ENCODE measurements at places on chromosomes 16 and 17.

DNA sequence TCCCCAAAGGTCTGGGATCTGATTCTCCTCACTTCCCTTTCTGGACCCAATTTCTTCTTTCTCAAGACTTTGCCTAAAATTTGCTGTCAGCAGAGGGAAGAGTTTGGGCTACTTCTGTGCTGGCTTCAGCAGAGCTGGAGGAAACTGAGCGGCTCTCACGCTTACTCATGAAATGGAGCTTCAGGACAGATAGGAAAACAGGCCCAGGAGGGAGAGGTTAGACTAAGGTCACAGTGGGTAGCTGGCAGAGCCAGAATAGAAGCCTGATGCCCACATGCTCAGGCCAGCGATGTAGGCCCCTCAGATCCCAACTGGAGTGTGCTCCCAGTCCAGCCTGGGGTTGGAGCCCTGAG lies 593 bp downstream of the SLC38A7 start:
- DNase-seq, result peak; percentile 20

DNA sequence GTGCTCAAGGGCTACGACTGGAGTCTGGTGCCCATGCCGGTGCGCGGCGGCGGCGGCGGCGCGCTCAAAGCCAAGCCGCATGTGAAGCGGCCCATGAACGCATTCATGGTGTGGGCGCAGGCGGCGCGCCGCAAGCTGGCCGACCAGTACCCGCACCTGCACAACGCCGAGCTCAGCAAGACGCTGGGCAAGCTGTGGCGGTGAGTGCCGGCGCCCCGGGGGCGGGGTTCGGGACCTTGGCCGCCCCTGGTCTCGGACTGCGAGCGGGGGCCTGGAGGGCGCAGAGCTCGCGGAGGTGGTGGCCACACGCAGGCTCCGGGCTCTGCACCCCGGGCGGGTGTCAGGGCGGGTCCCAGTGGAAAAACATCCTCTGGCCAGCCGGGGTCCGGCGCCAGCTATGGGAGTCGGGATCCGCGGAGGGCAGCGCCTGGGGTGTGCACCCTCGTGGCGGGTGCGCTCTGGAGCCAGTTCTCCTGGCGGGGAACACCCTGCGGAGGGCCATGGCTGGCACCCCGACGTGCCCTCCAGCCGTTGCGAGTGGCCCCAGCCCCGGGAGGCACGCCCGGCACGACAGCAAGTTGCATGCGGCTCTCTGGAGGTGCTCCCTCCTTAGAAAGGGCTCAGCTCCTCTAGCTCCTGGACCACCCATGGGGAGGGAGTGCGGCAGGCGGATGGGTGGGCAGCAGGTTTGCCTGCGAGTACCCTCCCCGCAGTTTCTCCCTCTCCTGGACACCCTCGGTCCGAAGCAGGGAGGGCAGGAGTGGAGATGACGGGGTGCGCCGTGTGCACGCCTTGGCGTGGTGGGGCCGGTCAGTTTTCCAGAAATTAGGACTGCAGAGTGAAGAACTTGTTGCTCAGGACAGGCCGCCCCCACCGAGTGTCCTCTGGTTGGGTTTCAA lies 824 bp downstream of the SOX8 start:
- DNase-seq, result no peak

- DNase-seq, result no peak
Measured at GRCh38 chr16:27701381-27701780, 151.4 kb downstream of the KATNIP start.

DNA sequence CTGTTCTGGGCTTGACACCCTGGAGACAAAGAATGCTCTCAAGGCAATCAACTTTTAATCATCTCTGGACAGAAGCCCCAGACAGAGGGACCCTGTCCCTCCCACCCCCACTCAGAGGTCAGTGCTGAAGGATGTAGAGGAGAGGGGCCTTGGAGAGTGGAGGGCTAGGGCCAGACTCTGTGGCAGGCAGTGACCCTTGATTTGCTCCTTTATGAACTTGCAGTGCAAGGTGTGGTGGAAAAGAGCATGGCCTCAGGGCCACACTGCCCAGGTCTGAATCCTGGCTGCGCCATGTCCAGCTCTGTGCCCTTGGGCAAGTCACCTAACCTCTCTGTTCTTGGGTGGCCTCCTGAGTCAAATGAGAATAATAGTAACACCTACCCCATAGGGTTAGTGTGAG lies 134.3 kb downstream of the TMEM132E start:
- no peak for DNase-seq

- DNase-seq, result peak; percentile 74
Measured at GRCh38 chr16:86375364-86375763, 135.0 kb upstream of the FOXF1 start.

- peak; percentile 48 for DNase-seq
Measured at GRCh38 chr17:57665128-57665527, 80.0 kb downstream of the CCDC182 start.

DNA sequence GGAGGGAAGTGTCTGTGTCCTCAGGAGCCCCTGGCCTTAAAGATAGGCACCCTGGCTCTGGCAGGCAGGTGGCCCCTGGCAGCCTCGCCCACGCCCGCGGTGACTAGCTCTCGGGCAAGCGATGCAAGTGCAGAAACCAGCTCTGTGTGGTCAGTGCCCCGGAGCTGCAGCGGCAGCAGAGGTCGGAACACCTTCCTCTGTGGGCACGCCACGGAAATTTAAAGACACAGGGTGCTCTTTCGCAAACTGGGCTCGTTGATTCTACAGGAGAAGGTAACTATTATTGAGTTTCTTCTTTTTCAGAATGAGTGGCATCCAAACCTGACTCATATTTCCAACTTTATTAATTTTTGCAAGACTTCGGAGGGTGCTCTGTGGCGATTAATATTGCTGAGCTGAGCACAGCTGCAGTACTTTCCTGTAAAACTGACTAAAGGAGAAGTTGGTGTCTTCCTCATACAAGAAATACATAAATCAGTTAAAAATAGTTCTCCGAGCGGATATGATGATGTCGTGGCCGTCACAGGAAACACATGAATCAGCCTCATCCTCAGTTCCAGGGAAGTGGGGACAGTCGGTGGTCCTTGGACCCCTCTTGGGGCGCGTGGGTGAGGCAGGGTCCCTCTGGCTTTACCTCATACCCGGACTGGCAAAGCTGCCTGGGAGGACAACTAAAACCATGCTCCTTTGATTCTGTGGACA lies 120.2 kb downstream of the METRNL start:
- DNase-seq, result no peak

DNA sequence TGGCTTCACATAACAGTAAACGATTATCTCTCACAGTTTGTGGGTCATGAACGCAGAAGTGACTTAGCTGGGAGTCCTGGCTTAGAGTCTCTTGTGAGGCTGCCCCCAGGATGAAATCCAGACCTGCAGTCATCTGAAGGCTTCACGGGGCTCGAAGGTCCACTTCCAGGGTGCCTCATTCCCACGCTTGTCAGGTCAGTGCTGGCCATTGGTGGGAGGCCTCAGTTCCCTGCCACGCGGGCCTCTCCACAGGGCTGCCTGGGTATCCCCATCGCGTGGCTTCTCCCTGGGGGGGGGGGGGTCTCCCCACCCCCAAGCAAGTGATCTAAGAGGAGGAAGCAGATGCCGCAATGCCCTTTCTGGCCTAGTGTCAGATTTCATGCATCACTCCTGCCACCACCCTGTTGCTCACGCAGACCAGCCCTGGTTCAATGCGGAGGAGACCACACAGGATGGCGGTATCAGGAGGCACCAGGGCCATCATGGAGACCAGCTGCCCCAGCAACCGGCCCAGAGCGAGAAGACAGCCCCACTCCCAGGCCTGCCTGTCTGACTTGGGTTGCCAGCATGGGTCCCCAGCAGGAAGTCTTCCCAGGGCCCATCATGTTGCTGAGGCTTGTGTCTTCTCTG lies 77.3 kb upstream of the CDH5 start:
- no peak for DNase-seq

- no peak for DNase-seq
Measured at GRCh38 chr17:73683771-73684170, 39.5 kb upstream of the SDK2 start.

DNA sequence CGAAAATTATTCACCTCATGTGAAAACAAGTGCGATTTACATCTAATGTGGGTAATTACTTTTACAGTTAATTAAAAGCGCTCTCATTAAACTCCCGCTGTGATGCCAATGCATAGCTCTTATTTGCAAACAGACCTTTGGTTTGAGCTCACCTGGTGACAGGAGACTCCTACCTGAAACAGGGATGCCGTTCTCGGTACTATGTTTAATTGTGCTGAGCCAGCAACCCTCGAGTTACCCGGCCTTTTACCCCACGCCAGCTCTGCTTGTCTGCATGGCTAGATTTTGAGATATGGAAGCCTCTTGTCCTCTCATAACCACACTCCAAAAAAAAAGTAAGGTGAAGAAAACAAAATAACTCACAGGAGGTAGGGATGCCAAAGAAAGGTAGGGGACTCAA lies 690.4 kb upstream of the RBFOX1 start:
- no peak for DNase-seq

DNA sequence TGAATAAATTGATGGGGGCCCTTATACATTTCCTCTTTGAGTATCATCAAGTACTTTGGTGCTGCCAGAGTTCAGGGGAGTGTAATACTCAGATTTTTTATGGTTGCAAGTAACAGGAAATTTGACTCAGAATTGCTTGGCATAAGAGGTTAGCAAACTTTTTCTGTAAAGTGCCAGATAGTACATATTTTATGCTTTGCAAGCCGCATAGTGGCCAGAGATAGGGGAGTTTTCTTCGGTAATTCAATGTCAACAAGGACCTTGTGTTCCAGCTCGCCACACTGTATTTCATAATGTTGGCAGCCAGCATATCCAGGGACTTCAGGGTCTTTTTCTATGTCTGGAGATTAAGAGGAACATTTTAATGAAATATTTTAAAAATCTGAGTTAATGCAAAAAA lies 51.0 kb upstream of the MARCHF10 start:
- peak; percentile 47 for DNase-seq

DNA sequence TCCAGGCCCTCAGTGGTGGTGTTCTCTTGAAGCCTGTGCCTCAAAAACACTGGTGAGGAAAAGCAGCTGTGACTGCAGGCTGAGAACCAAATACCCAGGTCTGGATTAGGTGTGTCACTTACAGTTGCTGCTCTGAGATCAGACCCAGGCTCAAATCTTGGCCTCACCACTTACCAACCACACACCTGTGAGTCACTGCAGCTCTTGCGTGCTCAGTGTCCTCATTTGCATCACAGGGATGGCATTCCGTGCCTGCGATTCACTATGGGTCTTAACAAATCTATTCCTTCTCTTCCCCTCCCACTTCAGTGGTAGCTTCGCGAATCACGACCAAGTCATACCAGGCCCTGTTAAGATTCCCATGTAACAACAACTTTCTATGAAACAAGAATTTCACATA lies 233.4 kb upstream of the HSBP1 start:
- DNase-seq, result peak; percentile 49

GRCh38 chr17:62910277-62910676 lies 55.8 kb upstream of the TANC2 start:
- DNase-seq, result no peak

GRCh38 chr16:89915303-89916232 lies 3.1 kb upstream of the MC1R start:
- no peak for DNase-seq

DNA sequence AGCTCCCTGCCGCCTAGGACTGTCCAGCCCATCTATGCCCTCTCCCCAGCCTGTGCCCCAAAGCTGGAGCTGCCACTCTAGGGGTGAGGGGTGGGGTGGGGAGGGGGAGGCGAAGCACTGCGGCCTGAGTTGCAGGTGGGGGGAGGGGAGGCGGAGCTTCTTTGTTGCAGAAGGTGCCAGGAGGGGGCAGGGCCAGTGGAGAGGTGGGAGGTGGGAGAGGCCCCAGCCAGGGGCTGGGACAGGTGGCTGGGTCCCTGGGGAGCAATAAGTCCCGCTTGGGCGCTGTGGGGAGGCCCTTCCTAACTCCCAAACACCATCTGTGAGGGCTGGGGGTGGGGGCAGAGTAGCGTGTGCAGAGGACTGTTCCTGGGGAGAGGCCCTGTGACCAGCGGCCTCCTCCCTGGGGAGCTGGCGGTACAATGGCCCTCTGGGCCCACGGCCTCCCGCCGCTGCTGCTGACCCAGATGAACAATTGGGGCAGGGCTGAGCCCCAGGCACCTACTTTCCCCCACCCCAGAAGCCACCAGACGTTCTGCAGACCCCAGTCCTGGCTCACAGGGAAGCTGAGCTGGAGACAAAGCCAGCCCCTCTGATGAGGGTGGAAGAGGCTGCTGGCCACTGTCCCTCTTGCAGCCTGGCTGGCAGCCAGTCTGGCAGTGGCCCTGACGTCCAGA lies 2.2 kb upstream of the NTN3 start:
- DNase-seq, result no peak

DNA sequence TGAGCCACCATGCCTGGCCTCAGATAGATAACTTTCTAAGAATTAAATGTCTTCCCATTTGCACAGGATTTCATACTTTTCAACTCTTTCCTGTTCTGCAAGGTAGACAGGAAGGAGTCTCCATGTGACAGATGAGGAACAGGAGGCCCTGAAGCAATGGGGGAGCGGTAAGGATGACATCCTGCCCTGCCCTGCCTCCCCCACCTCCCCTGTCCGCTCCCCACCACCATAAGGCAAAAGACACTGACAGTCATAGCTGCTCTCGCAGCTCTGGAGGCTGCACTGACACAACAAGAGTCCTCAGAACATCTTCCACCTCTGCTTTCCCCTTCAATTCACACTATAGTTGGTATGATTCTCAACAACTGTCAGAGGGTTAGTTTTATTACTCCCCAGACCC lies 9.7 kb downstream of the CENPV start:
- DNase-seq, result no peak

DNA sequence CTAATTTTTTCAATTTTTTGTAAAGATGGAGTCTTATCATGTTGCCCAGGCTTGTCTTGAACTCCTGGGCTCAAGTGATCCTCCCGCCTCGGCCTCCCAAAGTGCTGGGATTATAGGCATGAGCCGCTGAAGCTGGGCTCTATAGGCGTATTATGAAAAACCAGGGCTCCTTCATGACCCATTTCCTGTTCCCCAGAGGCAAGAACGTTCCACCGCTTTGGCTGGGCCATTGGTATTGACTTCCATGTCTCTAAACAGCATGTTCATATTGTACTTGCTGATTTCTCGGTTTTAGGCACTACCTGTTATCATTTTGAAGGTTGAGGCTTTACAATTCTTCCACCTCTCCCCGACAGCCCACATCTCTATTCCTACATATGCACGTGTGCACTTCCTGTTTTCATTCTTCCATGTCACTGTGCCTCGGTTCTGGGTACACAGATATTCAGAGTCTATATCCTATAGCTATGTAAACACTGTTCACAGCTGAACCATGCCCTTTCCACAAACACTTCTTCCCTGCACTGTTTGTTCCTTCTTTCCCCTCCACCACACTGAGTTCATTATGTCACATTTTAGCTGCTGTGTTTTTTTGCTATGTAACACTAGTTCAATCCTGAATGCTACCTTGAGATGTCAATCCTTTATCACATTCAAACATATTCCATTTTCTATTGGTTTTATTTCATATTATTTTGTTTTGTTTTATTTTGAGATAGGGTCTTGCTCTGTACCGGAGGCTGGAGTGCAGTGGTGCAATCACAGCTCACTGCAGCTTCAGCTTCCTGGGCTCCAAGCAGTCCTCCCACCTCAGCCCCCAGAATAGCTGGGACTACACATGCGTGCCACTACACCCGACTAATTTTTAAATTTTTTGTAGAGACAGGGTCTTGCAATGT lies 16.8 kb upstream of the MAPK3 start:
- no peak for DNase-seq

Data from fibroblast of villous mesenchyme (primary cell).